Stimulated activated CD8-positive, alpha-beta memory T cell treated with anti-CD3 and anti-CD28 coated beads, Interleukin-4, amount 100 ng/mL, for 48 hours (primary cell): ENCODE measurements at places on chromosomes 5 and 9.

DNA sequence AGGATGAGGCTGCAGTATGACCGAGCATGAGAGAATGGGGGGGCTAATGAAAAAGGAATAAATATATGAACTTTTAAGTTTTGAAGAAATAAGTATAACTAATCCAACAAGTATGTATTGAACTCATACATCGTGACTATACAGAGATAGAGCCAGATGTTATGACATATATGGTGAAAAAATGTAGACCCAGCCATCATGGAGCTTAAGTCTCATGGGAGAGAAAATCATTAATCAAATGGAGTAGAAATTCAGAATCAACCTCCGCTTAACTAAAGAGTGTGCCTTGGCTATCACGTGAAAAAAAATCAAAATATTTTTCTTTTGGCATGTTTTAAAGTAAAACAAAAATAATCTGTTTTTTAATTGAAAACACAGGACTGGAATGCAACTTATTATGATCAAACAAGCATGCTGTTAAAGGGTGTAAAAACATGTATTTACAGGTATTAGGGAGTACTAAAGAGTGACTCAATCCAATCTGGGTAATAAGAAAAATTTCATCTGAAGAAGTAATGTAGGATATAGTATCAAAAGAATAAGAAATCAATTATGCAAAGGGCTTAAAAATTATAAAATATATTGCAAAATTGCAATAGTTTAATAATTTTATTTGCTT is 868.5 kb upstream of the NUDT12 start:
- no peak for DNase-seq

GRCh38 chr9:33852216-33852826 is 35.4 kb downstream of the UBE2R2 start:
- peak; percentile 48 for DNase-seq

DNA sequence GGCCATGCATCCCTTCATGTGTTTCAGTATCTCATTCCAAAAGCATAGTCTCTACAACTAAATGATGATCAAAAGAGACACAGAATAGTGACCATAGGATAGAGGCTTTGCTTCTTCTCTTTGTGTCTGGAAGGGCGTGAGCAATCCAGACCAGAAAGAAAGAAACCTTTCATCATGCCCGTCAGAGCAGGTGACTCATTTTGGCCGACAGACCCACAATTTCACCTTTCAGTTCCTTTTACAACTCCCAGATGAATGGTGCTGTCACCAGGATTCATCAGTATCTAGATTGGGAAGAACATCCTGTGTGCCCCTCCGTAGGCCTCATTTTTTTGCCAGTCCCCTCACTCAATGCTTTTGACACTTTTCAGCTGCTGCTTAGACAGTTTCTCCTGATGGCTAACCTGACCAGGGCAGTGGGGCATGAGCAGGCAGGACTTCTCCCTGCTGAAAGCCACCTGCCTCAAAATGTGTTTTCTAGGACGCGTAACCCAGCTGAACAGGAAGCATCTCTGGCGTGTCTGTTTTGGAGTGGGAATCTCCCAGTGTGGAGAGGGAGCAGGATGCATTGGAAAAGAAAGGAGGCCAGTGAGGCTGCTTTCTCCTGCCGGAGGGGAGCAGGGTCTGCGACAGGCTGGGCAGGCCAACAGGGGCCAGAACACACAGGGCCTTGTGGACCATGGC is 21.2 kb downstream of the ABLIM3 start:
- no peak for DNase-seq

DNA sequence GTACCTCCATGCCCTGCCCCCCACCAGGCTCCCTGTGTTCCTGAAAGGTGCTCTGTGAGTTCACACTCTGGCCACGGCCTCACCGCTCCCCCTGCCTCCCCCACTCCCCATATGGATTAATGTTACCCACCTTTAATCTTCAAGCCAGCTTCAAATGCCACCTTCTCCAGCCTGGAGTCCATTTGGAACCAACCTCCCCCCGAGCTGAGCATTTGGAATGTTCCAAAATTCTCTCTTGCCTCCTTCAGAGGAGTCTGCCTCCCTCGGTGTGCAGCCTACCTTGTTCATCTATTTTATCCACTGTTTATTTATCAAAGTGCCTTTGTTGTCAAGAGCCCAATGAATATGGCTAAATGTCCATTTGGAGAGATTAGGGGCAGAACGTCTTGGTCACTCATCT is 4.3 kb downstream of the GOLGA2 start:
- no peak for DNase-seq

GRCh38 chr5:14714706-14715105 is 50.2 kb downstream of the OTULIN start:
- DNase-seq: no peak

GRCh38 chr9:113707953-113708695 is 168.0 kb upstream of the ZNF618 start:
- no peak for DNase-seq

DNA sequence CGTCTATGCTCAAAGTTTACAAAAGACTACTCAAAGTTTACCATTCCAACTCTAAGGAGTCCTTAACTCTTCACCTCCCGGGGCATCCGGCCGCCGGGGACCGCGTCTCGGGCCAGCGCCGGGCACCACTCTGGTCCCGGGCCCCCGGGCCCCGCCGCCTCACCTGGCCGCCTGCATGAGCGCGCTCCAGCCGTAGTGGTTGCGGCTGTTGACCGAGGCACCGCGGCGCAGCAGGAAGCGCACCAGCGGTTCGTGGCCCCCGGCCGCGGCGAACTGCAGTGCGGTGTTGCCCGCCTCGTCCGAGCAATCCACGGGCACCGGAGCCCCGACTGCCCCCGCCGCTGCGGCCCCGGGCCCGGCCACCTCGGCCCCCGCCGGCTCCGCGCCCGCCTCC is 388 bp downstream of the ANKS6 start:
- DNase-seq: peak; percentile 44

GRCh38 chr5:176639981-176640380 is 7.3 kb upstream of the TSPAN17 start:
- DNase-seq: no peak

GRCh38 chr9:13532407-13532806 is 252.9 kb upstream of the MPDZ start:
- no peak for DNase-seq

DNA sequence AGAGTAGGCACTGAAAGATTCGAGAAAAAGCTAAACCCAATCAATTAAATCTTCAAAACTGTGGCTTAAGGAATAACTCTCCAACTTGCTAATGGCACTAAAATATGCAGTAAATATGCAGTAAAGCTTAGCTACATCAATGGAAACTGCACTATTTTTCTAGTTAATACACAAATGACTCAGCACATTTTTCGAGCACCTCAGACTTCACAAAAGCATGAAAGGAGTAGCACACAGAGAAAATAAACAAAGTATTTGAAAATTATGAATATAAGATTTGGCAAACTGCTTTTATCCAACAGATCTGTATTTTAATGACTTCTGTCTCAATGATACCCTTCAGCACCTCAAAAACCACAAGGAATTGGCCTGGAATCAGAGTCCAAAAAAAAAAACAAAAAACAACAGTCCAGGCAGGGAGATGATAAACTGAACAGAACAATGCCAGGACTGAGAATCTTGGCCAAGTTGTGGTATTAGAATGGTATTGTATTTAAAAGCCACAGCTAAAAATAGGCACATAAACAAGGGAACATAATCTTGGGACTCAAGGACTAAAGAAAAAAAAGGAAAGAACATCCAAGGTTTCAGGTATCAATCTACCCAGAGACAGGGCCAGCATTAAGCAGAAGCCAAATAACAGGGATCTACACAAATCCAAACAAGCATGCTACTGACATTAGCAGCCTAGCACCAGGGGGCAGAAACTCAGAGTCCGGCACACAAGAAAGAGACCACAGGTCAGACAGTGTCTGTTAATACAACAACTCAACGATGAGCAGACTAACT is 21.4 kb downstream of the TMEM245 start:
- DNase-seq: no peak

GRCh38 chr9:136140046-136140445 is 21.4 kb upstream of the TMEM250 start:
- DNase-seq: no peak

DNA sequence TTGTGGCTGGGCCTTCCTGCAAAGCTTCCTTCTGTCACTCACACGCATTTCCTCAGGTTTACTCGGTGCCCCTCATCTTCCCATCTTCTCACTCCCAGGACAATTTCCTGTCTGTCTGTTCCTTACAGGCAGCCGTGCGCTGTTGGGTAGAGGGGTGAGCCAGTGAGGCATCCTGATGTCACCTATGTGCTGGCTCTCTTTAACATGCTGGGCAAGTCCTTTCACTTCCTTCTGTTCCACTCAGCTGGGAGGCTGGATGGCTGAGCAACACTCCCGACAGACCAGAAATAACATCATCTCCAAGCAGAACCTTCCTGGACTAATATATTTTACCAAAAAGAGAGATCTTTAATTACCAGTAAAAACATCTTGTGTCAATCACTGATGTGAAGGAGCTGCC is 103.0 kb downstream of the HSD17B3 start:
- DNase-seq: no peak

GRCh38 chr5:117486261-117486660 is 911.6 kb upstream of the SEMA6A start:
- DNase-seq: no peak

DNA sequence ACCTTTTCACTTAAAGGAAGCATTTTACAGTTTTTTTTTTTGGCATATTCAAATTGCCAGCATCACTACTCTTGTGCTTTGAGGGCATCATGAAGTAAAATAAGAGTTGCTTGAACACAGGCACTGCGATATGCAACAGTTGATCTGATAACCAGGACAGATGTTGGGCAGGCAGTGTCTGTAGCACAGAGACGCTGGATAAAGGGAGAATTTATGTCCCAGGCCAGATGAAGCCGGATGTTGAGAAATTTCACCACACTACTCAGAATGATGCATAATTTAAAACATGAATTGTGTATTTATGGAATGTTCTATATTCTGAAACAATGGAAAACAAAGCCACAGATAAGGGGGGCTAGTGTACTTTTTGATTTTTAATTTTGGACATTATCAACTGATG is 71.4 kb downstream of the SLC12A2 start:
- DNase-seq: no peak

DNA sequence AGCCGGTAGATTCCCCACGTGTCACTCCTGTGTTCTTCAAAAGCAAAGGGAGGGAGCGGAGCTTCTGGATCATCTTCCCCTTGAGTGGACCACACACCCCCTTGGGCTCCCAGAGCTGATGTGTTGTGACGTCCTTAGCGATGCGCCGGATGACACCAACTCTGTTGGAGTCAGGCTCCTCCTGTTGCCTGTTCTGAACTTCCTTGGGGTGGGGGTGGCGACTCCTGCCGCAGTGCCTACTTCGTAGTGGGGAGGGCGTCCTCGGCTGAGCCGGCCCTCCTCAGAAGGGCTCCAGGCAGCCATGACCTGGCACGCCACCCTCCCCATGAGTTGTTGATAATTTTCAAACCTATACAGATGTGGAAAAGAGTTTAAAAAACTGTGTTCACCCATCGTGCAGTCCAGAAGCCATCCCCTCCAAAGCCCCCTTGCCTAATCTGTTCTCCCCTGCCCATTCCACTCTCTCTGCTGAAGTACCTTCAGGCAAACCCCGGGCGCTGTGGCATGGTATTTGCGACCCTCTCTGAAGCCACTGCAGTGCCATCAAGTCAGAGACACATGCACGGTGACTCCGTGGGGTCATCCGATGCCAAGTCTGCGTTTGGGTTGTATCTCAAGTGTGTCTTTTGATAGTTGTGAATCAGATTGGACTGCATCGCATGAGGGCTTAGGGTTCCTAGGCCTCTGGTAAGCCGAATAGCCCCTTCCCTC is 16.7 kb downstream of the EXOC3 start:
- no peak for DNase-seq

DNA sequence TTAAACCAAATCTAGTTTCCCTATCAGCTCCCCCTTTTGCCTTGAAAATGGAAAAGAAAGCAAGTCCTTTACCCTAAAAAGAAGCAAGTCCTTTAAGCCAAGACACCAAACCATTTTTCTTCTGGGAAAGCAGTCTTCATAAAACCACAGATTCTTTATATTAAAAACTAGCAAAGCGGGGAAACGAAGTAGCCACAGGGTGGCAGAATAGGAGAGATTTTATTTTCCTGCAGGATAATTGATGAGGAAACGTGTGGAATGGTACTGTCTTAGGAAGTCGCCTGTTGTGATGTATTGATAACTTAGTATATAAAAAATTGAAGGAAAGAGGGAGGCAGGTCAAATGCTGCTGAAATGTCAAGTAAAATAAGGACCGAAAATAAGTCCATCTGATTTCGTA is 41.1 kb downstream of the ZNF883 start:
- DNase-seq: no peak

- no peak for DNase-seq
Measured at GRCh38 chr5:55232271-55232984, 980 bp downstream of the CCNO start.

DNA sequence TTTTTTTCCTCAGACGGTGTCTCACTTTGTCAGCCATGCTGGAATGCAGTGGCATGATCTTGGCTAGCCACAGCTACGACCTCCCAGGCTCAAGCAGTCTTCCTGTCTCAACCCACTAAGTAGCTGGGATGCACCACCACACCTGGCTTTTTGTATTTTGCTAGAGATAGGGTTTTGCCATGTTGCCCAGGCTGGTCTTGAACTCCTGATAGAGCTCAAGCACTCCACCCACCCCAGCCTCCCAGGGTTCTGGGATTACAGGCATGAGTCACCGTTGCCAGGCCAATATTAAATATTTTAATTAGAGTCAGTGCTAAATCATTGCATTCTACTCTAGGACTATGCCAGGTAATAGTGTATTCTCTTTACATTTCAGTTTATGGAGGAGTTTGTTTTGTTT is 41.5 kb downstream of the UBE2R2 start:
- DNase-seq: no peak

- DNase-seq: no peak
Measured at GRCh38 chr9:104864675-104865104, 63.3 kb downstream of the ABCA1 start.

GRCh38 chr5:59333416-59333815 is 560.1 kb downstream of the PDE4D start:
- DNase-seq: no peak

DNA sequence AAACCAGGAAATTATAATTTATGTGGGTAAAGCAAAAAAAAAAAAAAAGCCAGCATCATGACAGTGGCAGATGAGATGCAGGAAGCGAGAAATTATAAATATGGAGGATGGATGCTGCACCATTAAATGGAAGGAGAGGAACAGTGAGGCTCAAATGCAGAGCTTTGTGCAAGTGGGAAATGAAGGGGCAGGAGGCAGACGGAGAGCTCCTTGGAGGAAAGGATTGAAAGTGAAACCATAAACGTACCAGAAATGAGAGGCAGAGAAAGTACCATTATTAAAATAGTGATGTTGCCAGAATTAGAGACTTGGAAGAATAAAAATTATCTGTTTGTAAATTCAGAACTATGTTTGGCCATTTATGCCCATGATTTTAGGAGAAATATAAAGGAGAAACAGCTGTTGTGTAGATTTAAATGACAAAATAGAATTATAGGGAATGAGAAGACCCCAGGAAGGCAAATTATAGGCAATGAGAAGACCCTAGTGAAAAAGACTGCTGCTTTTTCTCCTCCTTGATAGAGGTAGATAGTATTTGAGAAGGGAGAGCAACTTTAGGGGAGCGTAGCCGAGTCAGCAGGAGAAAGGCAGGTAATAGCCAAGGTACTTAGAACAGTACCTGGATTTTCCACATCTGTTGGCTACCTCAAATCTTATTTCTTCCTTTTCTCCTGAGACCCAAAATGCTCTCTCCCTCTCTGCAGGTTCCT is 341.0 kb upstream of the CD180 start:
- no peak for DNase-seq
